GM12878 (cell line): ENCODE measurements at places on chromosomes 3 and 15.

- no peak overlapping the region for H3K27ac ChIP-seq
- no peaks in the 10 kb centered on the region for H3K4me1 ChIP-seq
- H3K36me3 ChIP-seq, result no peaks in the 10 kb centered on the region
Measured at GRCh38 chr3:55746808-55747413, 259.8 kb upstream of the WNT5A start.

DNA sequence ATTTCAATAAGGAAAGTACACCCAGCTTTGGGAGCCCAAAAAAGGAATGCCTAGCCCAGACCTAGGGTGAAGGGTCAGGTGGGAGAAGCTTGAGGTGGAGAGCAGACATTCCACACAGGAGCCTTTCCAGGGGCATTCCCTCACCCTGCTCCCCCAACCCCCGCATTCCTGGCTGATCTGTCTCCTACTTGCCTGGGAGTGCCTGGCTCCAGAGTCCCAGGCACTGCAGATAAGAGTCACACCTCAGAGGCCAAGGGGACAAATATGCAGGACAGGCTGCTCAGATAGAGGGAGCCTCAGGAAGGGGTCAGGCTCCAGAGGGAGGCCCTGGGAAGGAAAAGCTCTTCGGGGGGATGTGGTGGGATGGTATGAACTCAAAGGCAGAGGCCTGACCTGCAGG lies 20.8 kb upstream of the HCN4 start:
- no peaks in the 10 kb centered on the region for H3K27me3 ChIP-seq
- no peak for DNase-seq
- H3K4me1 ChIP-seq, result no peaks in the 10 kb centered on the region
- H3K4me3 ChIP-seq, result no peak overlapping the region
- H3K36me3 ChIP-seq, result no peaks in the 10 kb centered on the region

DNA sequence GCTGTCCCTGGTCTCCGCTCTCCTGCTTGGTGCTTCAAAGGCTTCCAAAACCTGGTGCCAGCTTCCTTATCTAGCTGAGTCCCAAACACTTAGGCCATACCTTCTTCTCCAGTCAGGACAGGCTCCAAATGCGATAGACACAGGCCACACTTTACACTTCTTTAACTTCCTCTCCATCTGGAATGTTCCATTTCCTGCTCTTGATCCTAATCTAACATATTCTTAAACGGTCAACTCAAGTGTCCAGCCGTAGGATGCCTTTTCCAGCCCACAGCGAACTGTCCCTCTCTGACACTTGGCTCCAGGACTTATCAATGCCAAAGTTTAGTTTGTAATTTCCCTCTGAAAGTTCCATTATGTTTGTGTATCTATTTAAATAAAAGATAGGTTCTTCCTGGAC lies 19.2 kb upstream of the PLA2G4F start:
- H3K4me3 ChIP-seq, result no peak overlapping the region
- H3K36me3 ChIP-seq, result peaks cover 8% of the 10 kb centered on the region

DNA sequence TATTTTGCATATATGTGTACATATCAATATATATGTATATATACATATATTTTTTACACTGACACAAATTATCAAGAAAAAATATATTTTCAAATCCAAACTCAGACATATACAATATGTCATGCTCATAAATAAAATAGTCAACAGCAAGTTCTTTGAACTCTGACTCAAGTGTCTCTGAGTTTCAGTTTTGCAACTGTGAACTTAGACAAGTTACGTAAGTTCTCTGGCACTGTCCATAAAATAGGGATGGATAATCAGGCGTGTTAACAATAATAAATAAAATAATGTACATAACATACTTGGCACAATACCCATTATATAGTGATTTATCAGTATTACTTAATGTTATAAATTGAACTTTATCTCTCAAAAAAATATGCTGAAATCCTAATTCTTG lies 12.1 kb upstream of the XRN1 start:
- H3K27me3 ChIP-seq, result no peaks in the 10 kb centered on the region
- DNase-seq, result no peak
- no peak overlapping the region for H3K27ac ChIP-seq

DNA sequence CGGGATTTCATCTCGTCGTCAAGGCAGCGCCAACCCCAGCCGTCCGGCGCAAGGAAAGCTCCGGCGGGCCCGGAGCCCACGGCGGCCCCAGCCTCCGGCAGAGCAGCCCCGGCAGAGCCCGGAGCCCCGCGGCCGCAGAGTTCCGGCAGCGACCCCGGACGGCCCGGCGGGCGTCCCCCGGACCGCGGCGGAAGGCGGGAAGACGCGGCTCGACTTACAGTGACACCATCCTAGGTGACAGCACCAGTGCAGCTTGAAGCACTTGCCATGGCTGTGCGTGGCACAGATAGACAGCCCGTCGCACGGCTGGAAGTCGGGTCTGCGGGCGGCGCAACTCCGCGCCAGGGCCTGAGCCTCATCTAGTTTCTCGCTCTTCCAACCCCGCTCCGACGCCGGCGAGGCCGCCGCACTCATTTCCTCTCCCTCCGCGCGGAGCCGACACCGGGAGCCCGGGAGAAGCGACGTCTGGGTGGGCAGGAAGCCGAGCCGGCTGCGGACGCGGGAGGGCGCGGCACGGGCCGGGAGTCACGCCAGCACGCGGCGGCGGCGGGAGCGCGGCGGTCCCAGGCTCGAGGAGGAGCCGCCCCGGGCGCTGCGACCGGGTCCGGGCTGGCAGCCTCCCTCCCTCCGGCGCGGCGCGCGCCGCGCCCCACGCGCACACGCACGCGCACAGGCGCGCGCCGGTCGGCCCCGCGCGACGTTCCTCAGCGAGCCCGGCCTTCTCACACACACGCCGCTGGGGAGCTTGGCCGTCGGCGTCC lies at the start of gene C3orf70:
C3orf70 (minus strand) TSS at position 651 of the 761 bp plus-strand sequence; CDS start at position 414, 237 bp downstream.
- peak within 1 kb of the TSS; percentile 68 for H3K4me3 ChIP-seq
- H3K4me1 ChIP-seq, result no peaks in the 10 kb centered on the region
- H3K27me3 ChIP-seq, result peaks cover 5% of the 10 kb centered on the region
- no peak for DNase-seq
- H3K36me3 ChIP-seq, result no peaks in the 10 kb centered on the region
- no peak within 1 kb of the TSS for H3K27ac ChIP-seq

DNA sequence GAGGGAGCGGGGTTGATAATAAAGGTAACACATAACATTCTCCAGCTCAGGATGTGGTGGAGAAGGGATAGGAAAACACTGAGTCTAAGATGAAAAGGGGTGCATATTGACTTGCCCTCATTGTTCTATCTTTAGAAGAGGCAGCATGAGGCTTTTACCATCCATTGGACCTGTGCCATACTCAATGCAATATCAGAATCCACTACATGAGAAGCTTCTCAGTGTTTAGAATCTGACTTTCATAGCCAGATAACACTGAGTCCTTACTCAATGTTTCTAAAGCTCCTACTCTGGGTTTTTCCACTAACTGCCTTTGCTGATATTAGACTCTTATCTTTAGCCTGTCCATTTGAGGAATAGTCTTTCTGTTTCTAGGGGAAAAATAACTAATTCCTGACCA lies 24.3 kb upstream of the GADL1 start:
- no peaks in the 10 kb centered on the region for H3K4me1 ChIP-seq
- no peaks in the 10 kb centered on the region for H3K27me3 ChIP-seq
- no peak overlapping the region for H3K27ac ChIP-seq
- no peak overlapping the region for H3K4me3 ChIP-seq
- H3K36me3 ChIP-seq, result no peaks in the 10 kb centered on the region

- no peak for DNase-seq
- peaks cover 52% of the 10 kb centered on the region for H3K4me1 ChIP-seq
- no peaks in the 10 kb centered on the region for H3K36me3 ChIP-seq
- H3K27me3 ChIP-seq, result no peaks in the 10 kb centered on the region
- peak overlapping the region; percentile 60 for H3K27ac ChIP-seq
Measured at GRCh38 chr15:31437686-31438085, 111.1 kb downstream of the KLF13 start.
